Left lobe of liver (tissue), 2 donors: ENCODE measurements at places on chromosomes 4 and X. TPM values are rescaled to one million over a fixed set of nuclear protein-coding genes. Genes with fewer than 3 reads are reported as not detected.

Gene RBMXL3
- total RNA-seq = not detected

Gene ASMT
- total RNA-seq = not detected

Gene GATA1
- 0.35 TPM for total RNA-seq

Gene F8A2
- total RNA-seq = 7.7 TPM

Gene GRIA3
- 3.1 TPM for total RNA-seq

Gene PCDH11X
- total RNA-seq = 0.03 TPM

Gene TRMT2B
- 9.7 TPM for total RNA-seq

Gene WNK3
- 13.7 TPM for total RNA-seq

Gene HSD17B11
- total RNA-seq = 135 TPM

Gene NAP1L2
- 0.55 TPM for total RNA-seq

Gene NOCT
- 5.1 TPM for total RNA-seq

Gene DHRSX
- total RNA-seq = 23.0 TPM

Gene NMU
- 0.65 TPM for total RNA-seq
